ENCODE measurements at places on chromosomes 6 and 20. TPM values are rescaled to one million over a fixed set of nuclear protein-coding genes. Genes with fewer than 3 reads are reported as not detected.

DNA sequence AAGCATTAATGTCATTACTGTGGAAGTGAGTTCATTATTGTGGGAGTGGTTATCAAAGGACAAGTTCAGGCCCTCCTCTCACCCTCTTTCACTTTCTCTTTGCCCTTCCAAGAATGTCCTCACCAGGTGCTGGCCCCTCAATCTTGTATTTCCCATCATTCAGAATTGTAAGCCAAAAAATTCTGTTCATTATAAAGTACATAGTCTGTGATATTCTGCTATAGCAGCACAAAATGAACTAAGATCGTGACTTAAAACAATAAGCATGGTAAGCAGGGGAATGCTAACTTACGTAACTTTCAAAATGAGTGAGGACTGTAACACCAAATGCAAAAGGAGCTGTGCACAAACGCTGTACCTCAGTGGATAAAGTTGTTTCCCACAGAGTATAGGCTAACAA lies 515.7 kb upstream of the BTBD3 start:
- DNase-seq = no peak

DNA sequence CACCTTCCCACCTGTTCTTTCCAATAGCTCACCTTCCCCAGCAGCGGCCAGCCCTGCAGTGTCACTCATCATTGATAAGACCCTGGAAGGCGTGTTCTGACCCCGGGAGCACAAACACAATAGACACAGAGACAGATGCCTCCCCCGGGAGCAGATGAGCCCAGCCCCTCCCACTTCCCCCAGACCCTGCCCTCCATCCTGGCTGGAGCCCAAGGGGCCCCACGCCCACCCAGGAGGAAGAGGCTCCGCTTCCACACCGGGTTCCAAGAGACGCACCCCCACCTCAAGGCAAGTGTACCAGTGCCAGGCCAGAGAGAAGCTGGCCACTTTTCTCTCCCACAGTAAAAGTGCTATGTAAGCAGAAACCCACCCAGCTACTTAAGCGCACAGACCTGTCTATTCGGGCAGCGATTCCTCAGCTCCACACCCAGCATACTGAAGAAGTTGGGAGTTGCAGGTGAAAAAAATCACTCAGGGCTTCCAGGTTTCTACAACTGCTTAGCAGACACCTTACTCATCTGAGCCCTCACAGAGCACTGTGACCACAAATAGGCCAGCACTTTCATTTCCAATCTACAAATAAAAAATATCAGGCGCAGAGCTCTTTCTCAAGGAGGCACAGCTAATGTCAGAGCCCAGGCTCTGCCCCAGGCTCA lies 93.4 kb upstream of the NXT1 start:
- peak; percentile 23 for DNase-seq

DNA sequence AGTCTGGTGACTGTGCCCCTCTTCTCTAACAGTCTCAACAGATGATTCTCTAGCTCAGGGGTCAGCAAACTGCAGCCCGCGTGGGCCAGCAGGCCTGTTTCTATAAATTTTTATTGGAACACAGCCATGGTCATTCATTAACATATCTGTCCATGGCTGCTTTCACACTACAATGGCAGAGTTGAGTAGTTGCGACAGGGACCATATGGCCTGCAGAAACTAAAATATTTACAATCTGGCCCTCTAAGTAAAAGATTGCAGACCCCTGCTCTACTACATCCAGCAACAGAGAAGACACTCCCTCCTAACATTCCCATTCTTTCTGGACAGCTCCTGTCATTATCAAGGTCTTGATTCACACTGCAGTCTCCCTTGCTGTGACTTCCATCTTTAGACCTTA lies 45.2 kb downstream of the PLAGL2 start:
- DNase-seq = no peak

DNA sequence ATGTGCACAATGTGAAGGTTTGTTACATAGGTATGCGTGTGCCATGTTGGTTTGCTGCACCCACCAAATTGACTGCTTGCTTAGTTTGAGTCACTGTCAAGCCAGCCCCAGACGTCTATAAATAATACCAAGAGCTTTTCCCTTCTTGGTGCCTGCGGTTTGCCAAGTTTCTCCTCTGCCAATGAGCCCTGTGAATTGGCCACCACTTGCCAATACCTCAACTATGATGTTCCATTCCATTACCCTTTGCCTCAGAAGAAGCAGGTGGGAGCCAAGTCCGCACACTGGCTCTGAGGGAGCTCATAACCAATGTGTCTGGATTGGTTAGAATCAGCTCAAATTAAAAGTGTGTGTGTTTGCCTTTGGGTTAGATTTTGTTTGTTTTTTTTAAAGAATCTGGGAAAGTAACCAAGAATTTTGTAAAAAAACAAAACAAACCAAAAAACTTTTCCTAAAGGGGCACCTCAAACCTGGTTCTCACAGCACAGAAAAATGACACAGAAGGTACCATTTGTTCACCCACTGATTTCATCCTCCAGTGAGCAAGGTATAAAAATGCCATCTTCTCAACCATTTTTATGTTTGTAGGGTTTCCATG lies 244.7 kb upstream of the PRND start:
- no peak for DNase-seq

- no peak for DNase-seq
Observed at GRCh38 chr20:50077818-50078601, 34.9 kb downstream of the UBE2V1 start.

DNA sequence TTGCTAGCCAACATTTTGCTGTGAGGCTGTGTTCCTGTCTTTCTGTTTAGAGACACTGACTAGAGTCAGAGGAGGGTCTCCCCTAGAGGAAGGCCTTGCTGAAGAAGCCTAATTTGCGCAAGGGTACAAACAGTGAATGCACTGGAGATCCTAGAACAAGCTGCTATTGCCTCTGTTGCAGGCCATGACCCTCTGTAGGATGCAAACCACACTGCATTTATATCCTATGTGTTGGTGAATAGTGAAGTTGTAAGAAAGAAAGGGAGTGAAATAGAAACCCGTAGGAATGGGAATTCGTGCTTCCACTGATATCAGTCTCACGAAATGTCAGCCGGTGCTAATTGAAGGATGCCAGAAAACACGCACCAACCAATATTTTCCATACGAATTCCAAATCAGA lies 88.2 kb downstream of the GJA1 start:
- no peak for DNase-seq

- no peak for DNase-seq
Observed at GRCh38 chr6:53161481-53162009, 12.9 kb upstream of the GCM1 start.

- DNase-seq = no peak
Observed at GRCh38 chr20:20946122-20946759, 159.9 kb downstream of the LINC00237 start.

- no peak for DNase-seq
Observed at GRCh38 chr20:42610070-42610469, 579.6 kb downstream of the PTPRT start.

- no peak for DNase-seq
Observed at GRCh38 chr6:64777941-64778785, 928.9 kb downstream of the EYS start.

GRCh38 chr6:25279748-25280343 lies 672 bp downstream of the CARMIL1 start:
- peak; percentile 74 for DNase-seq

DNA sequence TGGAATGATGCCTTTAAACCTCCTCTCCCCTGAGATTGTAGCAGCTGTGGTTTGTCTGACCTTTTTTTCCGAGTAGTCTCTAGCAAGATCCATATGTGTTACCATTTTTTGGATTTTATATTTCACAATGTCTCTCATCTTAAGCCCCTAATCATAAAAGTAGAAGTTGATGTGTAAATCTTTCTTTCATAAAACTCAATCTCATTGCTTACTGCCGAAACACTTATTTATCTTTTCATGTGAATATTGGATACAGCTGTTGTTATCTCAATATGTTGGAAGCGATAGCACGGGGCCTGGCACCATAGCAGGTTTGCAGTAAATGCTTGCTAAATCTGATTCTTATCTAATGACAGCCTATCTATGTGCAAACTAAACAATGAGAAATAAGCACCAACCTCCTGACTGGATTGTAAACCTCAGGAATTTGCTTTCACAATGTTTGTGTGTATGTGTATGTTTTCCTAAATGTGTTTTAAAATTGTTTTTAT lies 14.2 kb downstream of the SMPDL3A start:
- no peak for DNase-seq

- DNase-seq = no peak
Observed at GRCh38 chr6:163229050-163229449, 185.5 kb upstream of the QKI start.

GRCh38 chr6:166751051-166751595 lies 124.1 kb upstream of the RPS6KA2 start:
- peak; percentile 76 for DNase-seq

DNA sequence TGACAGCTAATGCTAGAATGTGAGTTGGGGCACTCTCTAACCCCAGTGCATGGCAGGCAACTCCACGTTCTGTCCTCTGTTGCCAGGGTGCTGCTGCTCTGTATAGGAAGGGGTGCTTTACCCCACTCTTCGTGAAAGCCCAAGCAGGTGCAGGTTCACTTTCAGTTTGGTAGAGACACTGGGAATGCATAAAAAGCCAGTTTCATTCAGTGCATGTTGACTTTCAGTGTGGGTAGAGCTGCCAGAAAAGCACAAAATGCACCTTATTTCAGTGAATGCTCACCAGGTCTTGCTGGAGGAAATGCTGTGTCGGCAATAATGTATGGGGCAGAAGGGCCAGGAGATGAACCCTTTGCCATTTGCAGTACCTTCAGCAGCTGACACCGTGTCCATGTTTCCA lies 62.1 kb upstream of the ADGRB3 start:
- DNase-seq = no peak

DNA sequence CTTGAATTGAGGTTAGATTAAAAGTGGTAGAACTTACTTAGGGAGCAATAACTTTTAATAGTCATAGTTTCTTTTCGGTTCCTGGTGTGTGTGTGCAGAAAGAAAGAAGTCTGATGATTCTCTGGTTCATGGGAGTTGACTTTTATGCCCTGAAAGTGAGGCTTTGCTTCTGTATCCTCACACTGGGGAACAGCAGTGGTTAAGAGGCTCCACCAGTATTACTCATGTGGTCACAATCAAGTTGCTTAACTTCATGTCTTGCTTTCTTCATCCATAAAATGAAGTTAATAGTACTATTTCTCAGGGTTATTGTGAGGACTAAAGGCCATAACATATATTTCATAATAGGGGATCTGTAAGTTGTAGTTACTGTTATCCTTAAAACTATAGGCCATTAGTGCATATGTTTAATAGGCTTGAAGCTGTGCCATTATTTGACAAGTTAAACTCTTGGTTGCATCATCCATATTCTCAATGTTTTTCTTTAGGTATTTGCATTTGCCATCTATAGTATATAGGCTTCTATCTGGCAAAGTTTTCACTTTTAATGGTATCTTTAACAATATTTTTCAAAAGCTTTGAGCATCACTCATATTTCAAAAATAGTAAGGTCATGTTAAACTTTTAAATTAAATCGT lies 262.4 kb downstream of the PLCB1 start:
- DNase-seq = no peak

GRCh38 chr6:75124983-75125382 lies 80.9 kb downstream of the COL12A1 start:
- DNase-seq = no peak

DNA sequence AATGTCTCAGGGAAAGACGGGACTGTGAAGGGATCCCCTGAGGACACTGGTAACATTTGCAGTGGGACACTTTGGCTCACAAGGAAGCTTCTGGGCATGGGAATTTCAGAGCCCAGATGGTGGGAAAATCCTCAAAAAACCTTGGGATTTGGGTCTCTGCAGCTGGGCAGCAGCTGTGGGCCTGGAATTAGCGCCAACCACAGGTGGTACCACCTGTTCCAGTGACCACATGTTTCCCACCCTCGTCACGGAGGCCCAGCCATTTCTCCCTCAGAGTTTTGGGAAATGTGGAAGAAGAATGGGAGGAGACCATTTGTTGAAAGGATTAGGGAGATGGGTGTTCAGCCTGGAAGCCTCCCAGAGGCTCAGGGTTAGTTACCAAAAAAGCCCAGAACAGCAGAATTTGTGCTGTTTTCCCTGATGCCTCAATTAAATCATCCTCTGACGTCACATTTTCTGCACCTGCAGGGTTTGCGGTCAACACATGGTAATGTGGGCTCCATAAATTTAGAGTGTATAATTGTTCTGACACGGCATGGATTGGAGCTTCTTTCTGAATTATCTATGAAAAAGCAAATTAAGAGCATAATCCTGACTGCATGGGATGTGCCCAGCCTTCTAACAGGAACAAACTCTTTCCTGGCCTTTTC lies 34.4 kb downstream of the EDN3 start:
- no peak for DNase-seq

GRCh38 chr20:46253391-46253790 lies 54.9 kb downstream of the CDH22 start:
- peak; percentile 82 for DNase-seq

GRCh38 chr6:159691133-159691962 lies 1.7 kb downstream of the SOD2 start:
- peak; percentile 22 for DNase-seq

GRCh38 chr6:118212451-118213173 lies 305.5 kb downstream of the SLC35F1 start:
- DNase-seq = no peak

DNA sequence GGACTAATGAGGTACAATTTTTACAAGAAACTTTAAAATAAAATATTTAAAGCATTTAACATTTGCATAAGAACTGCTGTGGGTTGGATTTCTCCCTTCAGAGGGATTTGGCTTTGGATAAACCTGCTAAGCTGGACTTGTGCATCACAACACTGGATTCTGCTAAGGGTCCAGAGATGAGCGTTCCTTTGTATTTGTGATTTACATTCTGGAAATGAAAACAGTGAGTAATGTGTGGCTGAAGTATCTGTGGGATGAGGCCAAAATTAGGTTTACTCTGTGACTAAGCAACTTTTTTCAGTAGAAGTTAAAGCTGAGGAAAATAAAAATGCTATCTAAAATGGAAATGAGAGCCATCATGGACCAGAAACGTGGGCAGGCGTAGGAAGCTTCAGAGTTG lies 494.3 kb downstream of the EPM2A start:
- no peak for DNase-seq

DNA sequence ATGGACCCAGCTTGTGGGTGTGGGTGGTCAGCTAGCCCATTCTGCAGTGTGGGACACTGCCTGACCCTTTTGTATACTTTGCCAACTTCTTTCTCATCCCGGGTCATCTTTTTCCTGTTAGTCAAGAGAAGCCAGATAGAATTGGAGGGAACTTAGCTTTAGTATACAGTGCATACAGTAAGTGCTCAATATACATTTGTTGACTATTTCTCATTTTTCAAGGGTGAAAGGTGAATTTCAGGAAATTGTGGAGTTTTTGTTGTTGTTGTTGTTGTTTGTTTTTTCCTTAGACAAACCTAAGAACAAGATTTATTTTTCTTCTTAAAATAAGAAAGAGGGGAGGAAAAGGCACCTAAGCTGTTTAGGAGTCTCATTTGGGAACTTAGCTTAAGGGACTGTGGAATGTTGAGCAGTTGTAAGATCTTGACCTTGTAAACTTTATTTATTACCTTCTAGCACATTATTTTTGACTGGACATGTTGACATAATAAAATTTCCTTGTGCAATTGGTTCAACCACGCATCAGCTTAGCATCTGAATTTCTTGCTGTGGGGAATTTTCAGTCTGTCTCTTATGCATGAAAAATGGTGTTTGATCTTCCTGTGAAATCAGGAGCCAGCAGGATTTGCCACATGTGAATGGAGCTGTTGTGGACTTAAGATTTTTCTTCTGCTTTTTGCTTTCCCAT lies 113.6 kb downstream of the ARID1B start:
- no peak for DNase-seq

CD24 gene
- 1,059 TPM for total RNA-seq

PAK5 gene
- total RNA-seq = 0.22 TPM

NUP153 gene
- 48.0 TPM for total RNA-seq

ZFAND3 gene
- total RNA-seq = 14.7 TPM

TREM2 gene
- total RNA-seq = not detected

PSORS1C2 gene
- 0.07 TPM for total RNA-seq

BPIFB4 gene
- total RNA-seq = not detected

SLC12A5 gene
- 1.3 TPM for total RNA-seq

VIP gene
- total RNA-seq = not detected

Measured in H7 (cell line).